LHCN-M2 (cell line): ENCODE measurements at places on chromosomes 7 and 10. TPM values are rescaled to one million over a fixed set of nuclear protein-coding genes. Genes with fewer than 3 reads are reported as not detected.

DNA sequence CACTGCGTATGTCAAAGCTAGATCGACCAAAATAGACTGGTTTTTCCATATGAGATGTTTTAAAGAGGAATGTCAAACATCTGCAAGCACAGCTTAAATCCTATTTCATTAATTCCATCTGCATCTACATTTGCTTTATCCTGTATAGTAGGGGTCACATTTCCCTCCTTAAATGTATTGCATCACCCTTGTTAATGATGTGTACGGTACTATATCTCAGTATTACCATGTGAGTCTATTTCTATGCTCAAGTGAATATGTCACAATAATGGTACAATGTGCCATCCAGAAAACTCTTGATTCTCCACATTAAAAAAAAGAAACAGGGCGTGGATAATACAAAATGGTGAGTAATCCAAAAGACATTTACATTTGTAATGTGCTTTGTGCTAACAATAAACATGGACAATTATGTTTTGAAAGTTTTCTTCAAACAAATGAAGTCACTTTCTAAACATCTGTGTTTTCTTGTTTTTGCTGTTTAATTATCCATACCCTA is 56.6 kb downstream of the TWIST1 start:
- DNase-seq: peak; percentile 73

GRCh38 chr7:149670288-149670687 is 103.1 kb downstream of the ZNF467 start:
- peak; percentile 69 for DNase-seq

DNA sequence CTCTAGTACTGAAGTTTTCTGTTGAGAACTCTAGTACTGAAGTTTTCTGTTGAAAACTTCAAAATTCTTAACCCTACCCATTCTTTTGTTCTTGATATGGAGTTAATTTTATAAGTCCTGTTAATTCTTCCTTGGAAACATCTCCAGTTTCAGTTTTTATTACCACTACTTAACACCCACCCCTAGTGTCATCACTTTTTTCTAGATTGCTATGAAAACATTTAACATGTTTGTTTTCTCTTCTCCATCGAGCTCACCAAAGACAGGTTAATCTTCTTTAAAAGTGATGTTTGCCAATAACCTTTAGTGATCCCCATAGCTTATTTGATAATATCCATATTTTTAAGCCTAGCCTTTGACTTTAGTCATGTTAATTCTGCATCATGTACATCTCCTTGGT is 147.9 kb downstream of the PPP1R9A start:
- no peak for DNase-seq

DNA sequence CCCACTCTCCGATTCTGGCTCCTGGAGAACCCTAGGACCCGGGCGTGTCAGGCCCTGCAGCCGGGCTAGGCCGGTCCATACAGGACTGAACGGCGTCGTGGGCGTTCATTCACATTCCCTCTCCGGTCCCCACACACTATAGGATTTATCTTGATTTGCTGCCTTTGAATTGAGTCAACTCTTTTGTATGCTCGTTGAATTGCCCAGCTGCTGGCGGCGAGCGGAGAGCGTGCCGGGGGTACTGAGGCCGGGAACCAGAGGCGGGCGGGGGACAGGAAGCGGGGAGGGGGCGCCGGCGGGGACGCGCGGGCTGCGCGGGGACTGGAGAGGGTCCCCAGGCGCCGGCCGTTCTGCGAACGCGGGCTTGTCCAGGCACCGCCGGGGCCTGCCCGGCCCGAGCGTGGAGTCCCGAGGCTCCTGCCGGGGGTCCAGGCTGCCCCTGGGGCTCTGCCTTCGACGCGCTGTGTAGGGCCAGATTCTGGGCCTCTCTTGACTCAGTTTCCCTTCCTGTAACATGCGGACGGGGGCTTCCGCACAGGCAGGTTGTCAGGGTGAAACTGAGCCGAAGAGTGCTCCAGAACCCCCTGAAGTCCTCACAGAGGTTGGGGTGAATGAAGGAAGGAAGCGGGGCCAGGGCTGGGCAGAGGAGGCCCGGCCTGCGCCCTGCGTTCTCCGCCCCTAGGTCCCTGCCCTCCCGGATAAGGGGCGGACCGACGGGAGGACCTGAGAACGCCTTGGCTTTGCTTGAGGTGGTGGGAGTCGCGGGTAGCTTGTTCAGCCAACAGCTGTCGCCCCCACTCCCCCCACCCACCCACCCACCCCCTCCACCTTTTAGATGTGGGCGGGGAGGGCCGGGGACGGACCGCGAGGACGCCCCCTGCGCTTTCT is 769 bp upstream of the ELFN1 start:
- DNase-seq: no peak

GRCh38 chr10:7444551-7445121 is 33.8 kb upstream of the SFMBT2 start:
- DNase-seq: no peak

- no peak for DNase-seq
Measured at GRCh38 chr10:62972103-62972502, 155.9 kb upstream of the EGR2 start.

DNA sequence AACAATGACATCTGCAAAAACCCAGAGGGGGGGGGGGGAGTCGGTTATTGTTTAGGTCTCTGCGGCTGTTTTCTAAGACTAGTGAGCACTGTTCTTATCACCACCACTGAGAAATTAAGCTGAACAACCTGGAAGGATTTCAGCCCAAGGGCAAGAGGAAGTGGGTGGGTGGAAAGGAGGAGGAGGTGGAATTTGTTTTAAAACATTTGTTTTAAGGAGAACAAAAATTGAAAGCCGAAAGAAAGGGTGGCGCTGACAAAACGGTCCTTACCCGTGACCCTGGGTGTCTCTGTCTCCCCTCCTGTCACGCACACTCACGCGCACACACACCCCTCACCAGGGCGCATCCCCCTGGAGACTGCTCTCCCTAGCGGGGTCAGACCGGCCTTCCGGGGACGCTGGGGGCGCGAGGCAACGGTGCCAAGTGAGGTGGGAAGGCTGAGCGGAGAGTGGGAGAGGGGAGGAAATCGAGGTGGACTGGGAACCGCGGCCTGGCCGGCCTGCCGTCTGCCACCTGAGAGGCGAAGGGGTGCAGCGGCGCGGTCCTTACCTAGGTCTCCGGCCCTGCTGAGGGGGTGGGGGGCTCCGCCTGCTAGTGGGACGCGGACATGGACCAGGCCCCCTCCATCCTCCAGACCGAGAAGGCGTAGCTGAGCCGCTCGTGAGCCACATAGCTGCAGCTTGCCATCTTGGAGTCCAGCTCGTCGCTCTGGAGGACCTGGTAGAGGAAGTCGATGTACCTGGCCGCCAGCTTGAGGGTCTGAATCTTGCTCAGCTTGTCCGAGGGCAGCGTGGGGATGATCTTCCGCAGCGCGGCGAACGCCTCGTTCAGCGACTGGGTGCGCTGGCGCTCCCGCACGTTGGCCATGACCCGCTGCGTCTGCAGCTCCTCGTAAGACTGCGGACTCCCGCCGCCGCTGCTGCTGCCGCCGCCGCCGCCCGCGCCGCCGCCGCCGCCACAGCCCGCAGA is 1.0 kb downstream of the TWIST1 start:
- DNase-seq: peak; percentile 52

DNA sequence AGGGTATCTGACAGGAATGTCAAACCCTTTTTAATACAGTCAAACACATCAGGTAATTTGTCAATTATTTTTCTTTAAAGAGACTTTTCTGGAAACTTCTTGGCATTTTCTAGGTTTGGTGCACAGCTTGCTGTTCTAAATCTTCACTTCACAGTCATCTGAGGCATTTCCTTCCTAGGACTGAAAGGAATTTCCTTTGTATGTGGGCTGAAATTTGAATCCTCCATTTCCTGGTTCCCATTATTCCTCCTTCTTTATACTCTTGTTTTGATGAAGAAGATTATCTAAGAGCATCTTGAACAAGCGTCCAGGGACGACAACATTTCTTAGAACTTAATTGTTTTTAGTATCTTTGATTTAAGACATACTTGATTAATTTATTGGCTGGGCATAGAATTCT is 24.9 kb downstream of the CALD1 start:
- no peak for DNase-seq

- peak; percentile 13 for DNase-seq
Measured at GRCh38 chr10:74598891-74599566, 227.4 kb upstream of the KAT6B start.

DNA sequence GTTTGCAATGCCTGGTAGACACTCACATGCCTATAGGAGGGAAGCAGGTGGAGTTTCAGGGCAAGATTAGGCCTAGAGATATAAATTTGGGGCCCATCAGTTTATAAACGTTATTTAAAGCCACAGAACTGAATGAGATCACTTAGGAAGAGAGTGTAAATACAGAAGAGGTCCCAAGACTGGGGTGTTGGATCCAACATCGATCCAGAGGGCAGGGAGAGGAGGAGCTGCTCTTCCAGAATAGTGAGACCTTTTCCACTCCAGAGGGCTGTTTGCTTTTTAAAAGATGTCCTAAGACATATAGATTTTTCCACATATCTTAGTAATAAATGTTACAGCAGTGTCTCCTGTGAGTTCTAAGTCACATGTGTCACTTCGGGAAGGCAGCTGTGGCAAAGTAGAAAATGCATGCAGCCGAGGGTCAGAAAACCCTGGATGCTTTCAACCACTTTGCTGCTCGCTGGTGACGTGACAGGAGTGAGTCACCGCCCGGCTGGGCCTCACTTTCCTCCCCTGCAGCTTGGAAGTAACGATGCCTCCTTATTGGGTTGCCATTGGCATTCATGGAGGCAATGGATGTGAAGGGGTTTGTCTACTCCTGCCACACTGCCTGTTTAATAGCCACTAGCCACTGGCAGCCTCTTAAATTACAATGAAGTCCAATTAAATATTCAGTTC is 95.4 kb downstream of the TRIL start:
- DNase-seq: no peak

- DNase-seq: no peak
Measured at GRCh38 chr10:30705101-30705624, 75.6 kb upstream of the LYZL2 start.

DNA sequence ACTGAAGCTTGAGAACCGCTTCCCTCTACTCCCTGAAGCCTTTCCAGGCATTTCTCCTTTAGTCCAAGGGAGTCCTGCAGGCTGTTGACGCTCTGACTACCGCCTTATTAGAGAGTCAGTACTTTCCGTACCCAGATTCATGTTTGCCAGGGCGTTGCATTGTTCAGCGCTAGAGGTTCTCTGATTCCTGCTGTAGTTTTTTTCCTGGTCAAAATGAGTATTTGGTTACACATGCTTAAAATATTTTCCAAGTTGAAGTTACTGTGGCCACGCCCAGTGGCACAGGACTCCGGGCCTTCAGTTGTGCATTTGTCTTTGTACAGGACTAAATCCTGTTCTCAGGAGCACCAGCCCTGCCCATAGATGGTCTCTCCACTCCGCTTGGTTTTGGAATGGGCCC is 7.9 kb downstream of the MTURN start:
- peak; percentile 90 for DNase-seq

GRCh38 chr7:112546723-112547513 is 66.1 kb downstream of the LSMEM1 start:
- DNase-seq: no peak

DNA sequence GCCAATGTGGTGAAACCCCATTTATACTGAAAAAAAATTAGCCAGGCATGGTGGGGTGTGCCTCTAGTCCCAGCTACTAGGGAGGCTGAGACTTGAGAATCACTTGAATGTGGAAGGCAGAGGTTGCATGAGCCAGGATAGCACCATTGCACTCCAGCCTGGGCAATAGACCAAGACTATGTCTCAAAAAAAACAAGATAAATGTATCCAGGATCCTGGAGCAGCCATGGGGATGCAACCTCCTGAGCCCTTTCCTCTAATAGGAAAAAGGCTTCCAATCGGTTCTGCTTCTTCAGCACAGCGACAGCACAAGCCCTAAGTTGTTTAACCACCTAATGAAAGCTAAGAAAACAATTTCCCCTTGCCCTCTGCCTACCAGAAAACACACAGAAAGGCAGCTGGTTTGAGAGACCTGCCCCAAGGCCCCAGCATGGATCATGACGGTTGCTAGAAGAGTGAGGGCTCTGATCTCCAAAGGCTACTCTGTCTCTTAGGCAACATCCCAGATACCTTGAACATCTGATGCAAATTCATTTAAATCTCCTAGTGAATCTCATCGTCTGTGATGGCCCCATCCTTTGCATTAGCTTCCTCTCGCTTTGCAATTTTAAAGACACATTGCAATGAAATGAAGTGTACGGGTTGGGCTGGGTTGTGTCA is 220.8 kb downstream of the ARHGAP21 start:
- no peak for DNase-seq

DNA sequence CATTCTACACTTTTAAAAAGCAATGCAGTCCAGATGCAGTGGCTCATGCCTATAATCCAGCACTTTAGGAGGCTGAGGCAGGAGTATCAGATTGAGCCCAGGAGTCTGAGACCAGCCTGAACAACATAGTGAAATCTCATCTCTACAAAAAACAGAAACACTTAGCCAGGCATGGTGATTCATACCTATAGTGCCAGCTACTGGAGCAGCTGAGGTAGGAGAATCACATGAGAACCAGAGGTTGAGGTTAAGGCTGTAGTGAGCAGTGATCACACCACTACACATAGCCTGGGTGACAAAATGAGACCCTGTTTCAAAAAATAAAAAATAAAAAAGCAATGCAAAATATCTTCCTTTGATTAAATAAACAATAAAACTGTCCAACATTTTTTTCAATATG is 205.2 kb downstream of the GRM8 start:
- DNase-seq: no peak

DNA sequence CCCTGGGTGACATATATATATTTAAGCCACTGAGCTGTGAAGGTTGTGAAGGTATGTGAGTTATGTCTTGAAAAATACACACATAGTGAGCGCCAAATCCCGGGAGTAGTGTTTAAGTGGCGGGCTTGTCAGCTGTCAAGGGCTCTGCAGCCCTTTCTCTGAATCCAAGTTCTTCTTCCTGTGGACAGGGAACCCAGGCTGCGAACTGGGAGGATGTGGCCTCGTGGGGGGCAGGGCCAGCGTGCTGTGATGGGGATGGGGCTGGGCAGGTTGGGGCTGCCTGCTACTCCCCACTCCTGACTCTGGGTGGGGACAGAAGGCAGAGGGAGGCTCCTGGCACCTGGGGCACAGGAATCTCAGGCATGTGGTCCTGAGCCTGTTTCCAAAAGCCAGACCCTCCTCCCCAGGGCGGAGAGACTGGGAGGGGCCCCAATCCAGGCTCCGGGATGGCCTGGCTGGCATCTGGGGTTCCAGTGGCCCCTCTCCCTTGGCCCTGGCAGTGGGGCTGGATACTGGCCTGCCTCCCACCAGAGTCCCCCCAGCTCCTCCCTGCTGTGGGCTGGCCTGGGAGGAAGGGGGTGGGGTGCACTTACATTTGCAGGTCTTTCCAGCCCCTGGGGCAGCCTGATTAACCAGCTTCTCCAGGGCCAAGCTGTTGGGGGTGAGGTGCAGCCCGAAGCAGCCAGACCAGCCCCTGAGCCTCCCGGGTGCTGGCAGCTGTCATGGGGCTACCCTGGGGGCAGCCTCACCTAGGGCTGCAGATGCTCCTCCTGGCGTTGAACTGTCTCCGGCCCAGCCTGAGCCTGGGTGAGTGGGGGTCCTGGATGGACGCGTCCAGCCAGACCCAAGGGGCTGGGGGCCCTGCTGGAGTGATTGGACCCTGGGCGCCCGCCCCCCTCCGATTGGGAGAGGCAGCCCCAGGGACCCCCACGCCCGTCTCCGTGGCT is at the start of gene UPK3B:
Gene UPK3B (plus strand): TSS at position 622 of the 947 bp plus-strand sequence. CDS start 101 bp downstream, at position 723.
- peak; percentile 26 for DNase-seq

Gene LRRD1
- 0.06 TPM in 1 of 2 replicates, not detected in the other for total RNA-seq

Gene FAM204A
- 69.2 and 69.9 TPM in 2 replicates for total RNA-seq

Gene VKORC1L1
- total RNA-seq: 16.4 and 18.2 TPM in 2 replicates

Gene MCM10
- 26.1 and 29.6 TPM in 2 replicates for total RNA-seq

Gene PLCE1
- 5.4 and 6.7 TPM in 2 replicates for total RNA-seq

Gene EN2
- 0.19 and 0.69 TPM in 2 replicates for total RNA-seq

Gene SKIDA1
- total RNA-seq: 0.13 and 0.63 TPM in 2 replicates

Gene SEMA3C
- 104 and 136 TPM in 2 replicates for total RNA-seq

Gene UNC5B
- total RNA-seq: 0.13 and 0.34 TPM in 2 replicates

Gene PKD2L1
- not detected in 2 replicates for total RNA-seq

Gene KIAA1217
- 5.2 and 5.5 TPM in 2 replicates for total RNA-seq
